ENCODE measurements at places on chromosomes 2 and 18. TPM values are rescaled to one million over a fixed set of nuclear protein-coding genes. Genes with fewer than 3 reads are reported as not detected.

LAMA1 gene
- not detected for total RNA-seq

NEU2 gene
- not detected for total RNA-seq

DNA sequence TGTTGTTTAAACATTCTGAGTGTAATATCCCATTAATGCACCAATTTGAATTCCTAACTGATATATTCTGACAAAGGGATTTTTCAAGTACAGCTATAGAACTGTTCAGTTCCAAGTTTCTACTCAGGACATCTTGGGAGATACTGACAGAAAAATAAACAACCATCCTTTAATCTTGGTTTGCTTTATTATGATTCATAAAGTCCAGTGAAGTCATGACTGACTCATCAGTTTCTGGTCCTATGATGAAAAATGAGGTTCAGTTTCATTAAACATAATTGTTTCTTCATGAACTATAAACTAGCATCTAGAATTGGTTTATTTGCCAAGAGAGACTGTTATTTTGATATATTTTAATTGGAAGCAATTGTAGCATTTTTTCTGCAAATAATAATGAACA, 896.2 kb downstream of the CCDC85A start:
- DNase-seq, result no peak

GRCh38 chr2:174694196-174694878, 69.9 kb downstream of the CHRNA1 start:
- no peak for DNase-seq

DNA sequence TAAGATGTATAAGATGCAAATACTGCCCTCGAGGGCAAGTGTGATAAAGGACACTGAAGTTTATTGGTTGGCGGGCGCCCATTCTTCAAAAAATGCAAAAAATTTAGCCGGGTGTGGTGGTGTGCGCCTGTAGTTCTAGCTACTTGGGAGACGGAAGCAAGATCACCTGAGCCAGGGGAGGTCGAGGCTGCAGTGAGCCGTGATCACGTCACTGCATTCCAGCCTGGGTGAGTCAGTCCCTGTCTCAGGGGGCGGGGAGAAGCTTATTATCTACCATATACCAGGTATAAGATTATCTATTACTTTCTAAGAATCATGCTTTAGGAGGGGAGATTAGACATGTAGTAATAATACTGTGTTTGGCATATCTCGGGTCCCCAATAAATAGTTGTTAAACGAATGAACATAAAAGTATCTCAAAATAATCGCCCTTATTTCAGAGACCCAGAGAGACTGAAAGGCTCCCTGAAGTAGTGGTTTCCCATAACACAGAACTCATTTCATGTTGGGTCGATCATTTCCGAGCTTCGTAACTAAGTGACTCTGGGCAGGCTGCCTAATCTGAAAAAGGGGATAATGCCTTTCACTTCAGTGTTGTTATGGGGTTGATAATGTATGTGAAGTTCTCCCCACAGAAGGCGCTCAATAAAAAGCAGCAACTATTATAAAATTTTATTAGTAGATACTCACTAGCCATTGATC, 1.2 kb upstream of the SELENOI start:
- peak; percentile 46 for DNase-seq

DNA sequence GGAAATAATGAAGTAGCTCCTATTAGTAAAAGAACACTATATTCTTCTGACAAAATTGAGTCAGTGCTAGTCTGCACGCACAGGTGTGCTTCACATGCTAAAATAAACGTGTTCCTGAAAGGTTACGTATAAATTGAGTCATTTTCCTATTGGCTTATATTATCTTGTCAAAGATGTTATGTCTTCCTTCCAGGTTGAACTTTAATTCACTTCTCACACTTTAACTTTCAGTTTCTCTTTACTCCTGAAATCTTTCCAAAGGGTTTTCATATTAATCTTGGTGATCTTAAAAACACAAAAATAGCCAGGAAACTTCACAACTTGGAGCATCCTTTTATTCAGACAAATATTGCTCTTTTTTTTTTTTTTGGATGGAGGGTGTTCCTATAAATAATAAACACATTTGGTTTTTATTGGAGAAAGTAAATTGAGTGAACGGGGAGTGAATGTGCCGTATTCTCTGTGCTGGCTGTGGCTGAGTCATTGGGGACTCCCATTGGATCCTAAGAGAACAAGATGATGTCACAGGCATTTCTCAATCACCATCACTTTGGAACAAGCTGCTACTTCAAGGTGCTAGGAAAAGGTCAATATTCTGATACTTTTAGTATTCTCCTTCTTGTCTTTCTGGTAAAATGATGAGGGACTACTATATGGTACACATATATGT, 150.2 kb upstream of the SPATS2L start:
- peak; percentile 43 for DNase-seq

DNA sequence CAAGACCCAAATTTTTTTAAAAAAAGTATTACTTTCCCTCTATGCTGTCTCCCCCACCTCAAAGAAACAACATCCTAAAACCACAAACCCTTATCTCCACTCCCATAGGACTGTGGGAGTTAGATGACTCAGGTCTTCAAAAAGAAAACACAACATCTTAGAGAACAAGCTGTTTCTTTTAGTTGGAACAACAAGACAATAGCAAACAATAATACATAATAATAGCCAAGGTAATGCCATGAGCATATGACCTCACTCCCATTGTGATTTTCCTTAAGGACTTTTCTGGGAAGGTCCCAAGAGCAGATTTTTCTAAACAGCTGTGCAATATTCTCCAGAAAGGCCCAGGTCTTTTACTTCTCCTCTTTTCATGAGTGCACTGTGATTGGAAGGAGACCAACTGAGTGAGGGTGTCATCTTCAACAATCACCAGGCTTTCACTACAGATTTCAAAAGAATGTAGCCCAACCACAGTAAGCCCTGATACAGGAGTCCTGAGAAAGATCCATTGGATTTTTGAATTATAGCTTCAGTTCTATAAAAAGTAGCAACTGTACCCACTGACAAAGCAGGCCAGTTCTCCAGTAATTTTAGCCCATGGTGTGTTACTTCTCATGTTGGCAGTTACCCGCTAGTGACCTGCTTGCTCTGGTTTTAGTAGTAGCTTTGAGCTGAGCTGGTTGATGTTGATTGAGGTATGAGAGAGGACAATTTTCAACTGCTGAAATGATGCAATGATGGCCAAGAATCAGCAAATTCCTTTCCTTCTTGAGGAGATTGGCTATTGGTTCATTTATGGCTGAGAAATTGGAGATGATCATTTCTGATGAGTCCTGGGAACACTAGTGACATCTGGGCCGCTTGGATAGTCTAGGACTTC, 144.5 kb upstream of the TCF4 start:
- DNase-seq, result no peak

DNA sequence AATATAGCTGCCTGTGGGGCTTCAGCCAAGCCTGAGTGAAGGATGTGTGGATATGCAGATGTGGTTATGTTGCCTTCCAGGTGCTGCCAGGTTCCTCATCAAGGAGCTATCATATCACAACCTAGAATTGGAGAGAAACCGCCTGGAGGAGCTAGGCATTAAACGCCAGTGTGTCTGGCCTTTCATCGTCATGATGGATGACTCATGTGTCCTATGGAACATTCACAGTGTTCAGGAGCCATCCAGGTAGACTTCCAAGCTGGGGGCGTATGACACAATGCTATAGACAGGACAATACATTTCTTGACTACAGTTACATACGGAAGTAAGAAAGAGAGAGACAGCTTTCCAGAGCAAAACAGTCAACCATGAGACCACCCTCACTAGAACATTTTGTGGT, 86.8 kb downstream of the ESCO1 start:
- no peak for DNase-seq

DNA sequence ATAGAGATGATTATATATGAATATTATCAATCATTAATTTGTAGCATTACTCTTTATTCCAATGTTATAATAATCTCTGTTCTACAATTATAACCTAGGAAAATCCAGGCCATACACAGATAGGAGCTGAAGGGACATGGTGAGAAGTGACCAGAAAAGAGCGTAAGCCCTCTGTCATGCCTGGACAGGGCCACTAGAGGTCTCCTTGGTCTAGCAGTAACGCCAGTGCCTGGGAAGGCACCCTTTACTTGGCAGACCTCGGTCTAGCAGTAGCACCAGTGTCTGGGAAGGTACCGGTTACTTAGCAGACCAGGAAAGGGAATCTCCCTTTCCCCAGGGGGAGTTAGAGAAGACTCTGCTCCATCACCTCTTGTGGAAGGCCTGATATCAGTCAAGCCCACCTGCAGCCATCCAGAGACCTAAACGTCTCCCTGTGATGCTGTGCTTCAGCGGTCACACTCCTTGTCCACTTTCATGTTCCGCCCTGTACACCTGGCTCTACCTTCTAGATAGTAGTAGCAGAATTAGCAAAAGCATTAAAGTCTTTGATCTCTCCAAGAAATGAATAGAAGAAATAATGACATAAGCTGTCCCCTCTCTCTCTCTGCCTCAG, 447.5 kb upstream of the FSIP2 start:
- peak; percentile 52 for DNase-seq

GRCh38 chr2:216482640-216483039, 16.0 kb upstream of the RPL37A start:
- DNase-seq, result no peak

DNA sequence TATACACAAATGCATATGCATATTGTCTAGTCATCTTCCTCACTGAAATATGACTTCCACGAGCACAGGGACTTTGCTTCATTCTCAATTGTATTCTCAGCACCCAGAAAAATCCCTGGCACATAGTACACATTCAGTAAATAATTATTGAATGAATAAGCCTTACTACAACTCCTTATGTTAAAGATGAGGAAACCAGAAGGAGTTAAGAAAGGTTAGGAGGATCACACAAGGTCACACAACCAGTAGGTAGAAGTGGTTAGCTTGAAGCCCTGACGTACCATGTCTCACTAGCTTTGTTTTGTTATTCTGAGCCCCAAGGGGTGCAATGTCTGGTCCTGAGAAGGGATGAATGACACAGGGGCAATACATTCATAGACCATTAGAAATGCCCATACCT, 220.9 kb upstream of the PID1 start:
- DNase-seq, result no peak

DNA sequence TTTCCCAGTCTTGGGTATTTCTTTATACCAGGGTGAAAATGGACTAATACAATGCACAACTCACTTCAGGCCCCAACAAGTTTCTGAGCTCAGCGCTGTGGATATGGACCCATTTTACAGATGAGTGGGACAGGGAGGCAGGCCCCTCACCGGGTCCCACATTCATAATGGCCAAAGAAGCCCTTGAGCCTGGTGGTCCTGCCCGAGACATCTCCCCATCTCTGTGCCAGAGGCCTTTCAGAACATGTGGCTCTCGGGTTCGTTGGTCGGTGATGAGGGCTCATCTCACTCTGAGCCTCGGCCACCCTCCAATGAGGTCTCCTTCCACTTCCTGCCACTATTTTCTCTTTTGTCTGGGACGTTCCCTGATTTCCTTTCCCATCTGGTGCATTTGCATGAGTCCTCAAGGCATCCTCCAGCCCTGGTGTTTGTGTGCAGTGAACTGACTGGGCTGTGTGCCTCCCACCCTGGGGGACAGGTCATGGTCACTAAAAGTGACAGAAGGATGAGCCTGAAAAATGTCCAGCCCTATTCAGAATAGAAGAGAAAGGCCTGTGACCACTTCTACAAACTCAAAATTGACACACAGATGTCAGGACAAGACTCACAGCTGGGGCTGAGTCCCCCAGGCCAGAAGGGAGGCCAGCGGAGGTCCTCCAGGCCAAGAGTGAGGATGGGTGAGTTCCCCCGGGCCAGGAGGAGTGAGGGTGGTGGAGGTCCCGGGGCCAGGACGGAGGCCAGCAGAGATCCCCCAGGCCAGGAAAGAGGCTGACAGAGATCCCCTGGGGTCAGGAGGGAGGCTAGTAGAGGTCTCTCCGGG, 134.5 kb downstream of the PTGR3 start:
- no peak for DNase-seq

DNA sequence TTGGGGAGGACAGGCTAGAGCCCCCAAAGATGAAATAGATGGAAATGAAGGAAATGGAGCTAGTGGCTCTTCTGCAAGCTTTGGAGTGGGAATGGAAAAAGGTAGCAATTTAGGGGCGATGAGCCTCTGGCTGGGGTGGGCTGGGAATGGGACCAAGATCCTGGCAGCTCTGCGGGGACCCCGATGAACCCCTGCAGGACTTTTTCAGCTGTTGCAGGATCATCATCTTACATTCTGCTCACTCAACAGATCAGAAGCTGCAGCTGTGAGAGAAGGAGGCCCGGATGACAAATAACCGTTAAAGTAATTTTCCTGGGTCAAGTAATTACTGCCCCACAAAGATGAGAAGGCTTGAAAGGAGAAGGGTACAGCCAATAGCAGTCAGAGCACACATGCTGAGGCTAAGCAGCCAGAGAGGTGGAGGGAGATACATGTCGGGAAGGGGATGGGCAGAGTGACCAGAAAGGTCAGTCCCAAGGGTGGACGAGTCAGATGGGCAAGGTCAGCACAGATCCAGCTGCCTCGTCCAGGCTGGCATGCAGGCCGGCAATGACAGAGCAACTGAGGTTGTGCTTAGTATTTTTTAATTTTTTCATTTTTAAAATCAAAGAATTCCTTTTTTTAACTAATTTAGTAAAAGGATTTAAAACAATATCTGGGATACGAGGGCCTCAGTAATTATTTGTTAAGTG, 245.0 kb upstream of the RAB6C start:
- DNase-seq, result no peak

GRCh38 chr2:168897449-168897848, 3.6 kb upstream of the G6PC2 start:
- no peak for DNase-seq

Data from HT-29 (cell line).